ENCODE measurements at places on chromosomes 11 and 22. TPM values are rescaled to one million over a fixed set of nuclear protein-coding genes. Genes with fewer than 3 reads are reported as not detected.

DNA sequence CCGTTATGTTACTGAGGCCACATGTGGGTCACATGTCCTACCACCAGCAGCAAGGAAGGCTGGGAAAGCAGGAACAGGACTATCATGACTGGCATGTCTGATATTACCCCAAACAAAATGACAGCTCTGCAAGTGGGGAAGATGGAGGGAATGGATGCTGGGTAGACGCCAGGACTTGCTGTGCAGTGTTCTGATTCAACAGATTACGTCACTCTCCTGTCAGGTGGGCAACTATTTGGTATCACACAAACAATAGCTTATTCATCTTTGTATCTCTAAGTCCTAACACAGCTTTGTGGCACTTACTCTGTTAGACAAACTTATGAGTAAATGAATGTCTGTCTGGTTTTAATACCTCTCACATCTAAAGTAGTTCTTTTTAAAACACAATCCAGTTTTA is 105.2 kb downstream of the SPON1 start:
- DNase-seq = no peak
- H3K4me3 ChIP-seq = no peak overlapping the region
- H3K36me3 ChIP-seq = no peaks in the 10 kb centered on the region
- H3K4me1 ChIP-seq = peaks cover 15% of the 10 kb centered on the region
- no peak overlapping the region for H3K27ac ChIP-seq

- H3K27me3 ChIP-seq = no peaks in the 10 kb centered on the region
- peak overlapping the region; percentile 95 for H3K27ac ChIP-seq
- H3K4me1 ChIP-seq = peaks cover 64% of the 10 kb centered on the region
- DNase-seq = peak; percentile 61
These were observed 7.0 kb upstream of the SH3BP1 start for GRCh38 chr22:37632174-37633088.

GRCh38 chr11:85912414-85912813 is 57.2 kb downstream of the CCDC83 start:
- no peak overlapping the region for H3K4me3 ChIP-seq
- peaks cover 1% of the 10 kb centered on the region for H3K27me3 ChIP-seq
- no peak overlapping the region for H3K27ac ChIP-seq
- no peaks in the 10 kb centered on the region for H3K4me1 ChIP-seq
- H3K36me3 ChIP-seq = no peaks in the 10 kb centered on the region

GRCh38 chr11:65860278-65861164 is at the start of gene MUS81:
Gene MUS81, plus strand, starts transcription at chr11:65860433. Its CDS starts 321 bp downstream, at chr11:65860754.
- peaks cover 33% of the 10 kb centered on the region for H3K4me1 ChIP-seq
- peaks cover 50% of the 10 kb centered on the region for H3K36me3 ChIP-seq
- H3K27me3 ChIP-seq = no peaks in the 10 kb centered on the region
- peak within 1 kb of the TSS; percentile 99 for H3K27ac ChIP-seq

- peaks cover 15% of the 10 kb centered on the region for H3K4me1 ChIP-seq
- H3K27ac ChIP-seq = no peak overlapping the region
- no peaks in the 10 kb centered on the region for H3K27me3 ChIP-seq
- H3K4me3 ChIP-seq = no peak overlapping the region
These were observed 26.0 kb downstream of the TSPAN18 start for GRCh38 chr11:44752713-44753112.

DNA sequence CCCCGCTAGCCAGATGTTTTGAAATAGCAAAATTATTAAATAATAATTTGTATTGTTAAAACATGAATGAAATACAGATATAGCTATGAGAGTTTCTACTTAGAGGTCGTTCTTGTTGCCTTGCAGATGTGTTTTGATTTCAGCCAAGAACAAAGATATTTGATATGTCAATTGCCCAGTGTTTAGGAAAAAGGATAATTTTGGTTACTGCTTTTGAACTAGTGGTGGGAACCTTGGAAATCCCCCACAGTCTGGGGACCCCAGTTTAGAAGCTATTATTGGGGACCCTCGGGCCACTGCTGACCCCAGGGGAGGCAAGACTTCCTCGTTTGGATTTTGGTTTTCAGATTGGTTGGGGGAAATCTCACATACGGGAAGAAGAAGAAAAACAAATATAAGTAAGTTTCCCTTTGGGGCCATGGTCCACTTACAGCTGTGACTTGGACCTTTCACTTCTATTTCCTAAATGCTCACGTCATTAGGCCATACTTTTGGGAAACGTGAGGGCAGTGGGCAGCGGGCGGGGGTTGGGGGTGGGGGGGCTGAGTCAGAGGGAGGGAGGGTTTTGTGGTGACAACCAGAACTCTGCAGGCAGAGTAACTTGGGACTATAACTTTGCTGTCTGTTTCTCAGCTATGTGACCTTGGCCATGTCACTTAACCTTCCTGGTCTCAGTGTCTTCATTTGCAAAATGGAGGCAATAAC is 37.0 kb downstream of the LDLRAD3 start:
- no peak for DNase-seq
- peaks cover 5% of the 10 kb centered on the region for H3K27me3 ChIP-seq
- no peak overlapping the region for H3K4me3 ChIP-seq
- no peaks in the 10 kb centered on the region for H3K36me3 ChIP-seq

DNA sequence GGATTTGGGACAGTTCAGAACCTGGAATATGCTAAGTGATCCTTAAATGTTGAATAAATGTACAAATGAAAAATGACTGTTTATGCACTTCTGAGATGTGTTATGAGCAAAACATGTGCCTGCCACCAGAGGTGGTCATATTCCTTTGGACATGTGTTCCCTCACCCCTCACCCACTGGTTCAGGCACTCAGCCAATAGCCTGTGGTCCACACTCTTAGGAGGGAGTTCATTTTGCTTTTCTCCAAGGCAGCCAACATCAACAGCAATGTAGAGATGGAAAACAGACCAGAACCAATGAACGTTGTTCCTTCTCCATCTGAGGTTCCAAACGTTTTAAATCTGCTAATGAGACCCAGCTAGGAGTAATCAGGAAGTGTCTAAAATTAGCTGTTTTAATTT is 44.0 kb downstream of the RPUSD4 start:
- H3K4me3 ChIP-seq = no peak overlapping the region
- H3K4me1 ChIP-seq = peaks cover 2% of the 10 kb centered on the region
- H3K27ac ChIP-seq = no peak overlapping the region
- peaks cover 14% of the 10 kb centered on the region for H3K27me3 ChIP-seq
- H3K36me3 ChIP-seq = no peaks in the 10 kb centered on the region

DNA sequence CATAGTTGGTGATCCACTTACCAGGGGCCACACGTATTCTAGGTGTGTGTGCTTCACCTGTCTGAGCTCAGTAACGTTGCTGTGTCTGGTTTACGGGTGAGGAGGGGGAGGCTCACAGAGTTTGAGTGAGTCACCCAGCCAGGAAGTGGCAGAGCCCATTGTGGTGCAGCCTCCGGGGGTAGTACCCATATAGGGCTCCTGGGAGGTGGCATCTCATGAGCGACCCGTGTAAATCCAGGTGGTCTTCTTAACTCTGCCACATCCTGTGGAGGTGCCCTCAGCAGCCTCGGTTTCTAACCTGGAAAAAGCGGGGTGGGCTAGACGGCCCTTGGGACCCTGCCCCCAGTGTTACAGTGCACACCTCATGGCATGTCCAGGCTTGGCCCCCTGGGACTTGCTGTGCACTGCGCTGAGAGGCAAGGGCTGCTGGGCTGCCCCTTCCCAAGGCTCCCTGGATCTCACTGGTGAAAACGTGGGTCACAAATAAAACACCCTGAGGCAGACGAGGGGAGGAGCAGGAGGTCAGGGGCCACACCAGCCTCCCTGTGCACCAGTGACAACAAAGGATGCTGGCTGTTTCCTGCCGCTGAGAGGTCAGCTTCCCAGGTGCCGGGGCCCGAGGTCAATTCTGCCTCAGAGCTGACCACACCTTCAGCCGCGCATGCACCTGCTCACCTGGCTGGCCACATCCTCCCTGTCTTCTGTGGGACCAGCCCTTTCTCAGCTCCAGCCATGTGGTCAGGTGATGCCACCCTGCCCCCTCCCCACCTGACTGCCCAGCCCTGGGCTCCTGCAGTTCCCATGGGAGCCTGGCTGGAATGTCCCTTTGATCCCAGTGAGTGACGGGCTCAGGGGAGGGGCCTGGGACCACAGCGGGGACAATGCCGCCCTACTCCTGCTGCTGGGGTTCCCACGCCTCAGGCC is 305.1 kb downstream of the CTTN start:
- no peaks in the 10 kb centered on the region for H3K4me1 ChIP-seq
- H3K27ac ChIP-seq = no peak overlapping the region
- H3K27me3 ChIP-seq = peaks cover 2% of the 10 kb centered on the region
- no peak overlapping the region for H3K4me3 ChIP-seq
- DNase-seq = no peak

GRCh38 chr11:19923626-19924025 is 211.0 kb downstream of the NAV2 start:
- no peaks in the 10 kb centered on the region for H3K27me3 ChIP-seq
- H3K4me1 ChIP-seq = no peaks in the 10 kb centered on the region

The UBQLN3 gene
- total RNA-seq = not detected

The LRRC56 gene
- 1.3 TPM for total RNA-seq

The OR52I2 gene
- not detected for total RNA-seq

The BCO2 gene
- total RNA-seq = 1.3 TPM

The KCNJ11 gene
- 0.57 TPM for total RNA-seq

The OR5B2 gene
- total RNA-seq = not detected
